Astrocyte (in vitro differentiated cells and primary cell): ENCODE measurements at places on chromosomes 12 and 14. TPM values are rescaled to one million over a fixed set of nuclear protein-coding genes. Genes with fewer than 3 reads are reported as not detected.
A peak's percentile ranks its signal among the peaks of the same experiment; 100 is the strongest.

- H3K27ac ChIP-seq, result no peak overlapping the region
- H3K36me3 ChIP-seq, result no peaks in the 10 kb centered on the region
- no peak for DNase-seq
- H3K4me3 ChIP-seq, result no peak overlapping the region
Measured at GRCh38 chr14:53295372-53295771, 142.2 kb upstream of the DDHD1 start.

- H3K27me3 ChIP-seq, result no peaks in the 10 kb centered on the region
- no peak overlapping the region for H3K4me3 ChIP-seq
- H3K27ac ChIP-seq, result peak overlapping the region; percentile 88
- peak; percentile 97 for DNase-seq
Measured at GRCh38 chr12:79420146-79420618, 270.6 kb downstream of the PAWR start.

GRCh38 chr12:132477703-132478432, 12.1 kb upstream of the FBRSL1 start:
- no peaks in the 10 kb centered on the region for H3K36me3 ChIP-seq
- no peaks in the 10 kb centered on the region for H3K4me1 ChIP-seq
- no peak overlapping the region for H3K4me3 ChIP-seq
- DNase-seq, result no peak

Gene SNRNP35
- total RNA-seq, result 8.1 and 11.5 TPM in 2 replicates

Gene ASB2
- 0.25 TPM in 1 of 2 replicates, not detected in the other for total RNA-seq

Gene RILPL1
- total RNA-seq, result 23.0 and 23.1 TPM in 2 replicates

DNA sequence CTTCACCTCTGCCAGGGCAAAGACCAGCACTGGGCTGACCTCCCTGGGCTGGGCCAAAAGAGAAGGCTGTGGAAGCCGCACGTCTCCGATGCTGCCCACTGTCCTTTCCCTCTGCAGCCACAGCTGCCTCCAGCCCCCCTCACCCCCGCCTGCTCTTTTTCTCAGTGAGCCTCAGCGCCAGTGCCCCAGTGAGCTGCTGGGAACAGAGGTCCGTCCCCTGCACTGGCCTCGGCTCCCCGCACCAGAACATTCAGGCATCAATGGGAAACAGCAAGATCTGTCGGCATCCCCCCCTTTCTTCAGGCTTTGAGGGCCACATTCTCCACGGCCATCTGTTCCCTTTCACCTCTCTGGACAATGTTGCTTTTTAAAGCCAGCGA, 398.1 kb downstream of the ZFP36L1 start:
- H3K4me3 ChIP-seq, result no peak overlapping the region
- H3K27ac ChIP-seq, result no peak overlapping the region
- DNase-seq, result no peak

DNA sequence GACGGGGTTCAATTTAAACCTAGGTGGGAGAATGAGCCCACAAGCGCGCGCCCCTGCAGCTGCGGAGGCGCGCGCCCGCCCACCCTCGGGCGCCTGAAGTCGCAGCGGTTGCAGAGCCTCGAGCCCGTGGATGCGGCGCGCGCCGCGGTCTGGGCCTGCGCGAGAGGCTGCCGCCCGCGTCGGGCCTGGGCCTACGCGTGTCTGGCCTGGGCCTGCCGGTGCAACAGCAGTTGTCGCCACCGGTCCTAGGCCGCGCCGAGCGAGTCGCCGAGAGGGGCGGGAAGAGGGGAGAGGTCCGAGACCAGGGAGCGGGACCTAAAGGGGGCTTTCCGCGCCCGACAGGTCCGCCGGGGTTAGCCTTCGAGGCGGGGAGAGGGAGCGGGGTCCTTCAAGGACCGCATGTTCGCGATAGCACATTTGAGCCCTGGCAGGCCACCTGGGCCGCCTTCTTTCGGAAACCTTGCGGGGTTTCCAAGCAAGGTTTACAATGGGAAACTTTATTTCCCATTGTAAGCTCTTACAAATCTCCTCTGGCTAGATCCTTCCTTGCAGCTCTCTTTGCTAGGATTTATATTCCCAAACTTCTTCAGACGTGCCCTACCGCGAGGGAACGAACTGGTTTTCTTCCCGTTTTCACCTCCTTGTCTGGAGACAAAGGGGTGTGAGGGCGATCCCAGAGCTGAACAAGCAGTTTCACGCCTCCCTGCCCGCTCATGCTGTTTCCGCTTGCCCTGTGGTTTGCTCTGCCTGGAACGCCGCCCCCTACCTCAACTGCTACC, 6.8 kb downstream of the SIX6 start:
- no peak overlapping the region for H3K27ac ChIP-seq
- peaks cover 79% of the 10 kb centered on the region for H3K27me3 ChIP-seq
- H3K4me1 ChIP-seq, result no peaks in the 10 kb centered on the region
- no peak for DNase-seq
- no peak overlapping the region for H3K4me3 ChIP-seq

DNA sequence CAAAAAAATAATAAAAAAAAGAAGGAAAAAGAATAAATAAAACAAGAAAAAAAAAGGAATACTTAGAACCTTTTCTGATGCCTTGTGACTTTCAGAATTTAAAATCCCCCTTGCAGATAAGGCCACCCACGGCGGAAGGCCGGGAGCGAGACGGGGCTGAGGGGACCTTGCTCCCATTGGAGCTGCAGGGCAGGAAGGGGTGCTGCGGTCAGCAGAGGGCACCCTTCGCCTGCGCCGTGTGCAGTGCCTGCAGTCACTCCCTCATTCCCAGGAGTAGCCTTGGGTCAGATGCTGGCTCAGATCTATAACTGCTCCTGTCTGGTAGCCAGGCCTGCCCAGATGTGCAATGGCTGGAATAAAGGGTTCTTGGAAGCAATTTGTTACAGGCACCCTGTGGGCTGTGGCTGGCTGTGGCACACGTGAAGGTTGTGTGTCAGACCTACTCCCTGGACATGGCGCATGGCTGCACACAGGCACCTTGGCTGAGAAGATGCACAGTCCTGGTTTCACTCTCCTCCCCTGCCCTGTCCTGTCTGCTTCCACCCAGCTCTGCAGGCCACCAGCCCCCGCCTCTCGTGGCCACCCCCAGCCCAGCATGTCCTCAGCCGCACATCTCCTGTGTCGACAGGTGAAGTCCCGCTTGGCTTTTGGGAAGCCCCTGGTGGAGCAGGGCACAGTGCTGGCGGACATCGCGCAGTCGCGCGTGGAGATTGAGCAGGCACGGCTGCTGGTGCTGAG, 13.4 kb upstream of the ALDH2 start:
- no peak overlapping the region for H3K4me3 ChIP-seq
- H3K4me1 ChIP-seq, result peaks cover 16% of the 10 kb centered on the region
- no peak for DNase-seq
- no peaks in the 10 kb centered on the region for H3K27me3 ChIP-seq

- peak overlapping the region; percentile 55 for H3K27ac ChIP-seq
- peak; percentile 88 for DNase-seq
- peaks cover 19% of the 10 kb centered on the region for H3K4me1 ChIP-seq
- H3K27me3 ChIP-seq, result no peaks in the 10 kb centered on the region
- H3K36me3 ChIP-seq, result peaks cover under 1% of the 10 kb centered on the region
Measured at GRCh38 chr12:42090899-42091298, 53.8 kb downstream of the GXYLT1 start.

GRCh38 chr12:82686168-82687020, at the start of gene TMTC2:
TSS of gene TMTC2 (plus strand) at chr12:82686906.
- no peaks in the 10 kb centered on the region for H3K27me3 ChIP-seq
- peak within 1 kb of the TSS; percentile 88 for H3K4me3 ChIP-seq
- peak; percentile 75 for DNase-seq
- H3K36me3 ChIP-seq, result no peaks in the 10 kb centered on the region

GRCh38 chr14:51207621-51208020, 32.4 kb upstream of the TMX1 start:
- DNase-seq, result no peak
- no peak overlapping the region for H3K4me3 ChIP-seq
- H3K27me3 ChIP-seq, result peaks cover 16% of the 10 kb centered on the region
- no peak overlapping the region for H3K27ac ChIP-seq
- H3K36me3 ChIP-seq, result no peaks in the 10 kb centered on the region
- H3K4me1 ChIP-seq, result no peaks in the 10 kb centered on the region

DNA sequence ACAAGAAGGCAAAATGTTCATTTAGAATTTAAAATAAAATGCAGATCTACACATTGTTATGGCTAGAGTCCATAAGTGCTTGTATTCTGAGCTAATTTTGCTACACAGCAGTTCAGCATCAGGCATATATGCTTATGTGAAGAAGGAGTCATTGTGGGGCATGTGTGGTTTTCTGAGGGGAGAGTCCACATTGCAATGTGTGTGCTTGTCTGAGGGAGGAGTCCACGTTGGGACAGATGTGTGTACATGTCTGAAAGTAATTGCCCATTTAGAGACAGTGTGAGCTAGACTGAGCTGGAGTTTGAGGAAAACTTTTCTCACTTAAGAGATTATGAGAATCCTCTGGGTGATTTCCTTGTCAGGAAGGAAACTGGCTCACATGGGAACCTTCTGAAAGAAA, 767.9 kb downstream of the TMEM121 start:
- no peaks in the 10 kb centered on the region for H3K4me1 ChIP-seq
- H3K36me3 ChIP-seq, result no peaks in the 10 kb centered on the region
- DNase-seq, result no peak
- no peaks in the 10 kb centered on the region for H3K27me3 ChIP-seq

DNA sequence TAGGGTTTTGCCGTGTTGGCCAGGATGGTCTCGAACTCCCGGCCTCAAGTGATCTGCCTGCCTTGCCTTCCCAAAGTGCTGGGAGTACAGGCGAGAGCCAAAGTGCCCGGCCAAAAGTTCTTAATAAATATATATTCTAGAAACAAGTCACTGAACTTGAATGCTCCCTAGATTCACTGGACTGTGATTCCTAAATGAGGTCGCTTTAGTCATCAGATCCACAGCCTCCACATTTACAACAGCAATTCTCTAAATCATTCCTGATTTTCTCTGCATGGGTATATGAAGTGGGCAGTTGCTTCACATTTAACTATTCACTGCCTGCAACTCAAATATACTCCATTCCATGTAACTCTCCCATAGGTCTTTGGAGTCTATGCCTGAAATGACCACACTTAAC, 813.0 kb downstream of the GALC start:
- no peaks in the 10 kb centered on the region for H3K36me3 ChIP-seq
- no peaks in the 10 kb centered on the region for H3K4me1 ChIP-seq
- no peaks in the 10 kb centered on the region for H3K27me3 ChIP-seq
- peak; percentile 10 for DNase-seq
- no peak overlapping the region for H3K4me3 ChIP-seq
- no peak overlapping the region for H3K27ac ChIP-seq

DNA sequence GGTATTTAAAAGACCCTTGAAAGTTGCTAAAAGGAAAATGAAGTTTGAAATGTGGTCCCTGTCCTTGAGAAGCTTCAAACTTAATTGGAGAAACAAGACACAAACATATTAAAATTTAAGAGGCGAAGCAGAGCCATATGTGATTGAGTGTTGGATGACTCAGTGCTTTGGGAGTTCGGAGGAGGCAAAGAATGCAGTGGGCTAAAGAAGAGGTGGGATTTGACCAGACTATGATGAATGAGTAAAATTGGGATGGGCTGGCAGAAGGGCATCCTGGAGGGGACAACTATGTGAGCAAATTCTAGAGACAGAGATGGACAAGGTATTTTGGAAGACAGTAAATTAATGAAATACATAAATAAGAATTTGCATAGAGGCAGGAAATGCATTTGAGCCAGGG, 358.6 kb downstream of the EGLN3 start:
- no peaks in the 10 kb centered on the region for H3K27me3 ChIP-seq
- no peaks in the 10 kb centered on the region for H3K36me3 ChIP-seq
- DNase-seq, result peak; percentile 74

DNA sequence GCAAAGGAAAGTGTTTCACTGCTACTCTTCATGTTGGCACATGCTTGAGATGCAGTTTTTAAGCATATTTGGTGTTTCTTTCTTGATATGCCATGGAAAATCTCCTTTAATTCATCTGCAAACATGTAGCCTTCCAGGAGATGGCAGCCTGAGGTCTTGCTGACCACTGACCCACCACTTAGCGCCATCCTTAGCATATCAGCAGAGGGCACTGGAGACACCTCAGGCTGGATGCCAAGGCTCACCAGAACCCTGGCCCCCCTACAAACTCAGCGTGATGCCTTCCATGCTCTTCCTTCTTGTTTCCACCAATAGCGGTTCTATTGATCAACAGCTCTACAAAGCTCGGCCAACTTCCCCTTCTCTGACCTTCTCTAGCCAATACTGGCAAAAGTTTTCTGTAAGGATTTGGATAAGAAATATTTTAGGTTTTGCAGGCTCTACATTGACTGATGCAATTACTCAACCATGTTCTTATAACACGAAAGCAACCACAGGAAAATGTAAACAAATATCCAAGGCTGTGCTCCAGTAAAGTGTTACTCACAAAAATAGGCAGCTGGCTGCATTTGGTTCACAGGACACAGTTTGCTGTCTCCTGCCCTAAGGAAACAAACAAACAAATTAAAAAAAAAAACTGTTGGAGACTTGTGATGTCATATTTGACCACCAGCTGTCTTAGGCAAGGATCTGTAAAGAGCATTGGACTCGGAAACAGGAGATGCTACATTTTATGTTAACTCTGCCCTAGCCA, 209.7 kb downstream of the SLC15A4 start:
- H3K36me3 ChIP-seq, result no peaks in the 10 kb centered on the region
- no peak overlapping the region for H3K27ac ChIP-seq
- no peaks in the 10 kb centered on the region for H3K4me1 ChIP-seq
- H3K27me3 ChIP-seq, result no peaks in the 10 kb centered on the region
- no peak overlapping the region for H3K4me3 ChIP-seq
